GM04503 (cell line): ENCODE measurements at places on chromosomes 5 and 9.

DNA sequence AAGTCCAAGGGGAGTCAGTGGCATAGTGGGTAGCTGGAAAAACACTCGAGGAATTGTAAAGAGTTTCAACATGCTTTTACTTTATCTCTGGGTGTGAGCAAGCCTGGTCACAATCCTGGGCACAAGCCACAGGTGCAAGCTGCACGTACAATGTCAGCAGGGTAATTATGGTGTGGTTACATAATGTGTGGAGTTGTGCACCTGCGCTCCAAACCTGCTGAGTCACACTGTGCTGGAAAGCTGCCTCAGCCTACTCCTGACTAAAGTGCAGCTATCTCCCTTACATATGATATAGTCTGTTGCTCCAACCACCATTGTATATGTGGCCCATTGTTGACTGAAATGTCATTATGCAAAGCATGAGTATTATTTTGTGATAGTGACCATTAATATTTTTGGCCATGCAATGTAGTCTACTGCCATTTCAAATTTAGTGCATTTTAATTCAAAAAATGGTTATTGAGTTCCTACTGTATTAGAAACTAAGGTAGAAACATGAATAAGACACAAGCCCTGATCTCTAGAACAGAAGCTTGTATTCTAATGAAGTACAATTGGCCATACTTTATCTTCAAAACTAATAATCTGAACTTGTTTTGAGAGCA lies 160.9 kb upstream of the SLC30A5 start:
- no peak for DNase-seq

GRCh38 chr5:38290028-38290653 lies 31.8 kb downstream of the EGFLAM start:
- no peak for DNase-seq

GRCh38 chr9:4258320-4259090 lies 41.4 kb downstream of the GLIS3 start:
- peak; percentile 32 for DNase-seq

GRCh38 chr5:123273984-123274383 lies 149.2 kb downstream of the CEP120 start:
- no peak for DNase-seq

DNA sequence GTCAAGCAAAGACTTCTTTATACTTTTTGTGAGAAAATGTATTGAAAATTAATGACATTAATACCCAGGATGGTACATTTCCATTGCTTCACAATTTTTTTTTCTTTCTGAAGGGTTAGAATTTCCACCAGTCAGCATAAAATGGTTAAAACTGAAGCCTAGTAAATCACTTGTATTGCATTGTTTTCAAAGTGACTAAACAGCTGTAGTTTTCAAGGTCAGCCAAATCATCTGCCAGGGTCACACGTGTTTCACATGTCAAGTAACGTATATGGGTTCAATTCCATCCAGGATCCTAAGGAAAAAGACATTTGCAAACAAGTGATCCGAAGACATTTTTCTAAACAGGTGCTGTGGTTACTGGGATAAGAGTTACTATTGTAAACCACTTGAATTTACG lies 574.2 kb downstream of the RAB3C start:
- DNase-seq, result no peak

DNA sequence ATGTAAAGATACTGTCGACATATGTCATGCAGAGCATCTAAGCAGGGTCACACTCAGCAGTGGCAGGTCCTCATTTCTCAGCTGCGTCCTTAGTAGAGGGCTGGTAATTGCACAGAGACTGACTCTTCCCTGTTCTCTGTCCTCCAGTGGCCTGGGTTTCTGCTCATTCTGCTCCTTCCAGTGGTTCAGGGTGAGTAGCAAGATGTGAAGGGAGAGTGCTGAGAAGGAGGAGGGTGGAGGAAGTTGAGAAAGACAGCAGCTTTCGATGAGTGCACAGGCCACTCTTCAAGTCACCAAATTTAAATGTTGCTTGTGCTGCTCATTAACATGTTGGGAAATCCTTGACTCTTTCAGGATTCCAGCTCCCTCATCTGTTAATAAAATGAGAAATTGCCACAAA lies 203.9 kb downstream of the FBXL7 start:
- no peak for DNase-seq

GRCh38 chr9:128408963-128409431 lies 11.7 kb upstream of the CERCAM start:
- DNase-seq, result no peak

DNA sequence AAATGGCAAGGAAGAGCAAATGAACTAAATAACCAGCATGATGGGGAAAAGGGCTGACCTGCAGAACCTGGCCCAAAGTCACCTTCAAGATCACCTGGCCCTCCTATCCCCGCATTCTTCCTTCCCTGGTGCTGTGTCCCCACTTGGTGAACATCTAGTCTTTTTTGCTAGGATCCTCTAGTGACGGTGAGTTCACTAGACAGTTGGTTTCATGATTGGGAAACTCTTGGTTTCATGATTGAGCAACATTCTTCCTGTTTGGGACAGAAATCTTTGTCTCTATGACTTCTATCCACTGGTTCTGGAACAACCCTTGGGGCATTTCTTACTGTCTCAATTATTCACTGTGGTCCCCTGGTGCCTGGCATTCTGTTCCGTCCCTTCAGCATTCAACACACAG lies 50.2 kb upstream of the DAB2IP start:
- no peak for DNase-seq

DNA sequence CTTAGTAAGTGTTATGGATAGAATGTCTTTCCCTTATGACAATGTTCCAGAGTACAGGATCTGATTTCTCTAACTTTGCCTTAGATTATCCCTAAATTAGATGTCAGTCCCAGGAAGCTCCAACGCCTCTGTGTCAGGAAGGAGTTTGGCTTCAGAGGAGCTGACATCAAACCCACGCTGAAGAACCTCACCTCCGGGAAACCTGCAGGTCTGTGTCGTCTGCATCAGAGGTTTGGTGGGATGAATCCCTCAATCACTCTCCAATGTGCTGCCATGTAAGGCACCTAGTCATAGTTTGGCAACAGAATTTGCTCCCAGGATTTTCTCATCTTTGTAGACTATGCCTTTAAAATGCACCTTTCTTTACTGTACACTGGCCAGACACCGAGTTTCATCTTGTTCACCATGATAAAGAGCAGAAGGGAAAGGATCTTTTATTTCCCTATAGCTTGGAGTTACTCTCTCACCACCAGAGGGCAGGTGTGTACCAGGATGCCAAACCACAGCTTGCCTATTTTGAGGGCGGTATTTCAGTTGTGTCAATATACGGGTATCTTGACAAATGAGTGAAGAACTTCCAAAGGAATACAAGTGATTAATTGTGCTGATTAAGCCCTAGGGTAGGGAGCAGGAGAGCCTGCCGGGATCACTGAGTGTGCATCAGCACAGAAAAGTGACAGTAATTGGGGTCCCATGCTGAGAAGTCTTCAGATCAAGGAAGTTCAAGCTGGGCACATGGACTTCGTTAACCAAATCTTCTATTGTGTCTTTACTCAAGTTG lies 23.4 kb downstream of the MINAR2 start:
- DNase-seq, result peak; percentile 11
